ENCODE measurements at places on chromosomes 5 and 9.

DNA sequence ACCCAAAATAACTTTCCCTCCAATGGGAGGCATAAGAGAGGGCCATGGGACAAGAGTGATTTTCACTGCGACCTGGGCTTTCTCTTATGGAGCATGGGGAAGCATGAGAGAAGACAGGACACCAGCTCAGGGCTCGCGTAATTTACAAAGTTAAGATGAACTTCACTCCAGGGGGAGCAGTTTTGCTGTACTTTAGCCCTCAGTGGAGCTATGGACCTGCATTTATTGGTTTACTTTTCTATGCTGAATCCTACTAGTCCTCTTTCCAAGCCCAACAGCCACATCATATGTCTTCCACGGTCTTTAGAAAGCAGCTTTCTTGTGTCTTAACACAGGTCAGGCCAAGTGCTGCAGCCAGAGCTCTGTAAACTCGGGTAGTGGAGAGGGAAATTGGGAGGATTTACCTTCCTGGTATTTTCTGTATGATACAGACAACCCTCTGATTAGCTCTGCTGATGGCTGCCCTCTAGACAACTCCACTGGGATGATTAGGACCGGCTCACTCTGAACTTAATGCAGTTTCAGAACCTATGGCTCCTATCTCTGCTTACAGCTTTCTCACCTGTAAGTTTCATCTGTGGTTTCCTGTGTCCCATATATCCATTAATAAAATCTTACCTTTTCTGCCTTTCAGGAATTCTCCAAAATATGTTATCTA lies 581.0 kb upstream of the RORB start:
- DNase-seq: no peak

DNA sequence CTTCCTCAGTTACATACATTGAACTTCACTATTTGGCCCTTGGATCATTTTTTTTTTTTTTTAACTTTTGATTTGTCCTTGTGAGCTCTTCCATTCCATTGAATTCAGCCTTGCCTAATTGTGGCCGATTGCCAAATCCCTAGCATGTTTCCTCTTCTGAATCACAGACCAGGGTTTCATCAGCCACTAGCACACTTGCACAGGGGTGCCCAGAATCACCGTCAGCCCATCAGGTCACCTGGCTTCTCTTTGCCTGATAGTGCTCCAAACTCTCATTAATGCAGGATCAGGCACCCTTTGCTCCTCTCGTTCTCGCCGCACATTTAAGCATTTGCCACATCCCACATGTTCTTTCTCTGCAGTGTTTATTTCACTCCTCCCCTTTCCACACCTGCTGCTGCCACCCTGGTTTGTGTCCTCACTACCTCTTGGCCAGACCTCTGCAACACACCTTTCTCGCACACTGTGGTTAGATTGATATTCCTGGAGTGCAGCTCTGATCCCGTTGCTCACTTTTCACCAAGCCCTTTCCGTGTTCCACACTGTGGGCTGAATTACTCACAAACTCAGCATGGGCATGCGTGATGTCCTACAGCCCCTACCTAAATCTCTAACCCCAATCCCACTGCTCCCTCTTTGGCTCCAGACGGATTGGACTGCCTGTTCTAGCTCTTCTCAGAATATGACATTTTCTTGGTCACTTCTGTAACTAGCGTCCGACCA lies 9.8 kb downstream of the PIK3R1 start:
- no peak for DNase-seq

DNA sequence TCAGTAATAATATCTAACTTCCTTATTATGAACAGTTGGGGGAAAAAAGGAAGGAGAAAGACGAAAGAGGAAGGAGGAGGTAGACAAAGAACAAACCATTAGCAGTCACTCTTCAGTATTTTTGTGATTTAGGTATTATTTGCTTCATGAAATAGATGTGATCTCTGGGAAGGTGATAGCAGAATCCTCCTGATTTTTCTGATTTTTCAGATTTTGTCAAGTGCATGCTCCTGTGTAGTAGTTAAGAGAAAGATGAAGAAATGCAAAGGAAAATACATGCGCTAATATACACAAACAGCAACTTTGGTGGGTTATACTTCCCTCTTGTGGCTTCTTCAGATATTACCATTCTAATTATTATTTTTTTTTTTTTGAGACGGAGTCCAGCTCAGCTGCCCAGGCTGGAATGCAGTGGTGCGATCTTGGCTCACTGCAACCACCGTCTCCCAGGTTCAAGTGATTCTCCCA lies 31.6 kb downstream of the LMNB1 start:
- DNase-seq: no peak

DNA sequence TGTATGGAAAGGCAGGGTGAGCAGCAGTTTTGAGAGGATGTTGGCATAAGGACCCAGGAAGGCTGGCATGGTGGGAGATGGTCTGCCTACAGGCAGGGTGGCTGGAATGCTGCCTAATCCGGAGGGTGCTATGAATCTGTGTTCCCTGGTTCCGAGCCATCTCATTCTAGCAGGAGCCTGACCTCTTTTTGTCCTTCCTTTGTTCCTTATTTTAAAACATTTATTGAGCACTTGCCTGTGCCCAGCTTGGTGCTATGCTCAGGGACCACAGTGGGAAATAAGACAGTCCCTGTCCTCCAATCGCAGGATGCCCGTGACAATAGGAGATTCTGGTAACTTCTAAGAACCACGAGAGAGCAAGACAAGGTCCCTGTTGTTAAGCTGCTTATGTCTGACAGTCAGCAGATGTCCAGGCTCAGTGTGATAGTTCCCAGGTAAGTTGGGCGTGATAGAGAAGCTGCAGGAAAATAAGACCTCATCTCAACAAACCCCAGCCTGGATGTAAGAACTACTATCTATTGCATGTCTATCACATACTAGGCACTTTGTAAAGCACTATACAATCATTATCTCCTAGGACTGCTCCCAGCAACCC lies 9.1 kb upstream of the ZBTB34 start:
- DNase-seq: no peak

DNA sequence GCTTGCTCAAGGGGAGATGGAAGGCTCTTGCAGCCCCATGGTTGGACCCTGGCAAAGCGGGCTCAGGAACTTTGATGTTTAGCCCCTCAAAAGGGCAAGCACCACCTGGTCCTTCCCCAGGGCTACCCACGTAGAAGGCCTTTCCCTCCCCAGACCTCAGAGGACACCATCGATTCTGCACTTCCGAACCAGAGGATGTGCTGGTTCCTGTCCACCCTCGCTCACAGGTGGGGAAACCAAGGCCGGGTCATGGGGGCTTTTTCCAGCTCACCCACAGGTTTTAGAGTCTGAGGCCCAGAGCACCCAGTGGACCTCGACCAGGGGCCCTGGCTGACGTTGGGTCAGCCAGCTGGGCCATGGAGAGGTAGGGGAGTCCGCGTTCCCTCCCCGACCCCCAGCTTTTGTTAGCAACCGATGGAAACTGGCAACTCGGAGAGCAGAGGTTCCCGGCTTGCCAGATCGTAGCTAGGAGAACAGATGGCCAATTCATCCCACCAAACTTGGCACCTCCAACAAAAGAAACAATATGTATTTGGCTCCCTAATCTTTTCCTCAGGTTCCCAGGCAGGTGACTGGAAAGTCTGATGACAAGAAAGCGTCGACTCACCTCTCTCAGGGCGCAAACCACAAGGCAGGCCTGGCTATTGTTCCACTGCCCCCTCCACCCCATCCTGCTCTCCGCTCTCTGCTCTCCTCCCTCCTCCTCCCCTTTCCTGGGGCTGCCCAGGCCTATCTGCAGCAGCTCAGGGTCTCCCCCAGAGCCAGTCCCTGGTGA lies 167.6 kb upstream of the SMIM23 start:
- DNase-seq: no peak

- no peak for DNase-seq
These were observed 69.6 kb downstream of the MAN2A1 start for GRCh38 chr5:109759306-109759705.

DNA sequence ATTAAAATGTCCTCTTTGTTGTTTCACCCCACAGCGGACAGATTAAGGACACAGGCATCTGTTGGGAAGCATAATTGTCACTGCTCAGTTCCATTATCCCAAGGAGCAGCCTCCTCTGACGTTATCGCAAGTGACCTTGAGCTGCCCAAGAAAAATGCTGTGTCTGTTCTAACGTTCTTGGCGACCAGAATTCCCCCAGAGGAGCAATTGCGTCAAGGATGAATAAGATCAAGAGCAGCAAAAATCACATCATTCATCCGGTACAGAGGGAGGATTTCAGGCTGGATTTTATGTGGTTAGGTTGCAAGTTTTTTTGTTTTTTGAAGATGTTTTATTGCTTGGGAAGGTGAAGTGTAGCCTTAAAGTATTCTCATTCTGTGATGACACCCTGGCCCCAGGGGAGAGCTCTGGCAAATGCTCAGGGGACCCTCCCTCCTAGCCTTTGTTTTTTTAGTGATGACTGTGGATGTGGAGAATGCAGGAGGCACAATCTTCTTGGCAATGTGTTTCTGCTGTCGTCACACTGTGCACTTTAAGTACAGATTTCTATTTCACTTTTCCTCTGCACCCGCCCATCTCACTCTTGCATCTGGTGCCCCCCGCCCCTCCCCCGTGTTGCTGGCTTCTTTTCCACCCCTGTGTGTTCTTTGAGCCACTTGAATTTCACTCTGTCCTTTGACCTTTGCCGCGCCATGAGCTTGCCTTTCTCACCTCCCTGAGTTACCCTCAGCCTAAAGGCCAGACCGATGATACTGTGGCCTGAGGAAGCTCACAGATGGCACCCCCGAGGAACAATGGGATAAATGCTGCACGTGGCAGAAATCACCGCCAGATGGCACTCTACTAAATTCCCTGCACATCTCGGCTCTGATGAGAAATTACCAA lies 308.5 kb downstream of the RAB3C start:
- peak; percentile 30 for DNase-seq

GRCh38 chr5:86880785-86881492 lies 263.2 kb downstream of the COX7C start:
- DNase-seq: no peak

DNA sequence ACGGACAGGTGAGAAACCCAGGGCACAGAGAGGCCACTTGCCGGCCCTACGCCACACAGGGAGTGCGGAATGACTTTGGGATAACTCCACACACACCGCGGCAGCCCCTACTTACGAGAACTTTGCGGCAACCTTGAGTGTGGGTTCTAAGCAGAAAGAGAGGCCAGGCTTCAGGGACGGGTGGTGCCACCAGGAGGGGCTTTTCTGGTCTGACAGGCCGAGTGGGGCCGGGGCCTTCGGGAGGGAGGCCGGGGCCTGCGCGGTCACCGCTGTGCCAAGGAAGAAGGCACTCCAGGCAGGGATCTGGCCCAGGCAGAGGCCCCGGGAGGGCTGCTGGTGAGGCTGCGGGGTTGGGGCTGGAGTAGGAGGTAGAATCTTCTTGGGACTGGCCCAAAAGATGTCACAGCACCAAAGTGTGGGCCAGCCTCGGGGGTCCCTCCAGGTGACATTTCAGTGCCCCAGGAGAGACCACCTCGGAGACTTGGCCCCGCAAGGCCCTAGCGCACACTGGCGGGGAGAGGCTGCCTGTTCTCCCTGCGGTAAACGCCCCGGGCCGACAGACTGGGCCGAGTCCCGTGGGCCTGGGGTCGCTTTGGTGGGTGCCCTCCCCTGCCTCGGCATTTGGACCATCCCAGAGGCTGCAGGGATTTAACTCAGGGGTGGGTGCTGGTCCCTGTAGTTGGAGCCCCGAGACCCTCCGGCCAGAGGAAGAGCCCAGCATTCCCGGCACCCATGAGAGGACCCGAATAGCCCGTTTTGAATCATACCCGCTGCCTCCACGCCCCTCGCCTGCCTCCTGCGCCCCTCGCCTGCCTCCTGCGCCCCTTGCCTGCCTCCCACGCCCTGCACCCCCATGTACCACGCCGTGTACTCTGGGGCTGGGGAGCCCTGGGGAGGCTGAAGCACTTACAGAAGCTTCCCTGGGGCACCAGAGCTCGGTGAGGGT lies 9.0 kb upstream of the RNU6ATAC start:
- no peak for DNase-seq

DNA sequence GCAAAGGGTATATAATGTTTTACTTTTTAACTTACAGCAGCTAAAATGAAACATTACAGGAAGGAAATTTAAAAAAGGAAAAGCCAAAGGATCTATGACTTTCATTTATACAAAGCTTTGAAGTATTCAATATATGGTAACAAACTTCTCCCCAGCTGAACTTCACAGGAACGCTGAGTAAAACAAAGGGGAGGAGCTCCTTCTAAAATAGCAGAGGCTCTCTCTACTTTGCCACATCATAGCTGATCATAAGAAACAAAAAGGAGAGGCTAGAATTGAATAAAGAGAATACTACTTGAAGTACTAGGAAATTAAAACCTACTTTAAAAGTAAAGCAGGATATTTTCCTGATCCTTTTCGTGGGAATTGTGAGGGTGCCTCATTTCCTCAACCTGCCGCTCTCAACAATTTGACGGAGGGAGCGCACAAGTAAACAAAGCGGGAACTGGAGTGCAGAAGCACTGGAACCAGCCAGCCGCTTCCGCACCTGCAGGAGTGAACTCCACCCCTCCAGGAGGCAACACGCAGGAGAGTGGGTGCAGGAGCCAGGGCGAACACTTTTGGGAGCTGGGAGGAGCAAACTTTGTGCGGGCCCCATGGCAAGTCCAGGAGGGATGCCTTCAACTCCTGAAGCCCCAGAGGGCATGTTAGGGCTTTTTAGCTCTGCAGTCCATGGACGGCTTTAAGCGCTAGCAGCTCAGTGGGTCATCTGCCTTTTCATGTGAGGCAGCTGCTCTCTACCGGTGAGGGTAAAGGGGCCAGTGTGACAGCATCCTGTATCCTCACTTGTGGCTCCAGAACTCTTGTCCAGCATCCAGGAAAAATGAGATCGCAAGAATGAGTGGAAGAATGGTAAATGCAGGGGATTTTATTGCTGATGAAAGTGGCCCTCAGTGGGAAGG lies 757.4 kb downstream of the PTPRD start:
- DNase-seq: no peak

GRCh38 chr9:92663951-92664350 lies 6.0 kb downstream of the IPPK start:
- DNase-seq: no peak
